Stimulated activated CD4-positive, alpha-beta T cell treated with anti-CD3 and anti-CD28 coated beads, Interleukin-1b, Interleukin-23, amount 100 ng/mL, for 1 hour (primary cell): ENCODE measurements at places on chromosomes 2 and 18.

DNA sequence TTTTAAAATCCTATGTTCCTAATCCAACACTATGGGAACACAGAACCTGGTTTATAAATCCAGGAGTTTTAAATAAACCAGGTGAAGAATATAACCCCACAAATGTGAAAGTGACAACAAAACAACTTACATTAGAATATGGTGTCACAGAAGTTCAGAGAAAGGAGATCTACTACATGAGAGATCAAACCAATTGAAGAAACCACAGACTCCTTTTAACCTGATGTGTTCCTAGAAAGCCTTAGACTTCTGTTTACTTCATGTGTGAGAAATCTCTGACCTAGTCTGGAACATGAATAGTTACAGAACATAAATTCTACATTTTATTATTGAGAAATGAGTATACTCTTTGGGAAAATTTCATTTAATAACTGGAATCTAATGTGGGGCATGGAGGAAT, 165.3 kb downstream of the FTCDNL1 start:
- DNase-seq = no peak

GRCh38 chr2:230130668-230131364, 62.1 kb upstream of the SLC16A14 start:
- no peak for DNase-seq

DNA sequence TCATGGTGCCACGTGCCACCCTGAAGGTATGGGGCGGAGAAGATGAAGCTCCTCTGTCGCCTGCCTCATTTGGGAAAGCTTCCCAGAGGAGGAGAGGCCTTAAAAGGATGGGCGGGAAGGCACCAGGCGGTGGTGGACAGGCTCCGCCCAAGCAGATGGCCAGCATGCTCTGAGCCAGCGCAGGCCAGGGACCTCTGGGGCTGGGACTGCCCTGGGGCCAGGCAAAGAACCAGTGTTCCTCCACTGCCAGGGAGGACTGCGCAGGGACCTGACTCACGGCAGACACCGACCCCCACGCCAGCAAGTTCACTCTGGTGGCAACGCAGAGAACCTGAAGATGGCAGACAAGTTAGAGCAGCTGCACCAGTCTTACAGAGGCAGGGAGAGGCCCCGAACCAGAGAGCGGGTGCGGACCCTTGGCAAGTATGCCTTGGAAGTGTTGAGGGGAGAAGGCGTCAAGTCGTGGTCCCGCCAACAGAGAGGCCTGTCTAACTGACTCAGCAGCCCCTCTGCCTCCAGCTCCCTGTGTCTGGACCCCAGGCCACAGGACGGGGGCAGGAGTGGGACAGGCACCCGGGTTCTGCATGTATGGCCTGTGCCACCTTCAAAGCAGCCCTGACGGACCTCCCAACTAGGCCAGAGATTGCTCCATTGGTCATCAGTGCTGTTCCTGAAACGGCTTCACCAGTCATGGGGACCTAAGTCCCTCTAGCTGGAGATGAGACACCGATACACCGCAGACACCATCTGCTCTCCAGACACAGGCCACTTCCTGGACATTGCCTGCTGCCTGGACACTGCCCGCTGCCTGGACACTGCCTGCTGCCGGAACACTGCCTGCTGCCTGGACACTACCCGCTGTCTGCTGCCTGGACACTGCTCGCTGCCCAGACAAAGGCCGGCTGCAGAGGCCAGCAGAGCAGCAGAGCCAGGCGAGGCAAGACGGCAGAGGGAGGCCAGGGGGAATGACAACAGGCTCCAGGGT, 124.7 kb downstream of the HDAC4 start:
- DNase-seq = no peak

DNA sequence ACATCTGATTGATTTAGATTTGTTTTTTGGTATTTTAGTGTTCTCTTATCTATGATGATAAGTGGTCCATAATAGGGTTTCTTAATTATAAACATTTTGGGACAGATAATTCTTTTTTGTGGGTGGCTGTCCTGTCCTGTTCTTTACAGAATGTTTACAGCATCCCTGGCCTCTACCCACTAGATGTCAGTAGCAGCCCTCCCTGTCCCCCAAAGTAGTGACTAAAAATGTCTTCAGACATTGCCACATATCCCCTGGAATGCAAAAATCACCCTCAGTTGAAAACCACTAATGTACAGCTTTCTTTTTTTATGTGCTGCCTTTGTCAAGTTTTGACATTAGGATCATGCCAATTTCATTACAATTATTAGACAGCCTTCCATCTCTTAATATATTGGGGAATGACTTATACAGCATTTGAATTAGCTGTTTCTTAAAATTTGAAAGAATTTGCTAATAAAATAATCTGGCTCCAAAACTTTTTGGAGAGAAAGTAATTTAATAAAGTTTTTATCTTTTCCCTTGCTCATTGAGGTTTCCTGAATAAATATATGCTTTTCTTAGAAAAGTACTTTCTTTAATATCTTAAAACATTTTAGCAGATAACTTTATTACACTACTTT, 19.5 kb downstream of the WIPF1 start:
- no peak for DNase-seq

GRCh38 chr2:184562532-184562931, 35.8 kb upstream of the ZNF804A start:
- no peak for DNase-seq

DNA sequence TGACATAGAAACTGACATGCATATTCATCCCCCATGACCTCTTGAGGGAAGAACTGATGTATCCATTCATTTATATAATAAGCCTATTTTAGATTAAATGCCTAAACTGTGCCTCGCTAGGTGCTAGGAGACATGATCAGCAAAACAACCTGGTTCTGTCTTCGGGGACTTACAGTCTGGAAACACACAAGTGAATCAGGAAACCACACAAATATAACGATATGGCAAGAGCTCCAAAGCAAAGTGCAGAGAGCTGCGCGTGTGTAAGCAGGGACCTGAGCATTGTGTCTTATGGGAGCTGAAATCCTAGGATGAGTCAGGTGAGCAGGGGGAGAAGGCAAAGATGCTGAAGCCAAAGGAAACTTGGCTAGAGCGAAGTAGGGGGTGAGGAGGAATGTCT, 120.6 kb downstream of the NRP2 start:
- no peak for DNase-seq

GRCh38 chr2:214265991-214266489, 144.8 kb upstream of the VWC2L start:
- DNase-seq = no peak

- DNase-seq = no peak
Observed at GRCh38 chr2:169761970-169762292, 28.3 kb downstream of the KLHL23 start.

DNA sequence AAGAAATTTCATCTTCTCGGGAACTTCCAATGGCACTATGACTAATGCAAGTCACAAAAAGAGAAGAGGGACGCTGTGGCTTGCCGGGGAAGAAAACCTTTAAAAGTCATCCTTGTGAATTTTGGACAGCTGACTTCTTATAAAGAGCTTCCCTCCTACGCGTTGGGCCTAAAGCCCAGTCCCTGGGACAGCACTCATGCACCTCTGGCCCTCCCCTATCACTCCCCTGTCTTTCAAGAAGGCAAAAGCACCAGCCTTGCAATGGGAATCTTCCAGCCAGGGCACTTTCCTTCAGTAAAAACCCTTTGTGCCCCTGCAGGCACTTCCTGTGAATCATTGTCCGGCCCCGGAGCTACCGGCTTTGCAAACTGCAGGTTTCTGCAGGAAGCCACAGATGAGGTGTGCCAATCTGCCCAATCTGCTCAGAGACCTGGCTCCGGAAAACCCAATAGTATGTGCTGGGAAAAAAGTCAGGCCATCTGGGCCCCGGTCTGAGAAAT, 7.1 kb downstream of the MREG start:
- DNase-seq = no peak

GRCh38 chr2:218780851-218781690, 876 bp upstream of the CYP27A1 start:
- DNase-seq = no peak

DNA sequence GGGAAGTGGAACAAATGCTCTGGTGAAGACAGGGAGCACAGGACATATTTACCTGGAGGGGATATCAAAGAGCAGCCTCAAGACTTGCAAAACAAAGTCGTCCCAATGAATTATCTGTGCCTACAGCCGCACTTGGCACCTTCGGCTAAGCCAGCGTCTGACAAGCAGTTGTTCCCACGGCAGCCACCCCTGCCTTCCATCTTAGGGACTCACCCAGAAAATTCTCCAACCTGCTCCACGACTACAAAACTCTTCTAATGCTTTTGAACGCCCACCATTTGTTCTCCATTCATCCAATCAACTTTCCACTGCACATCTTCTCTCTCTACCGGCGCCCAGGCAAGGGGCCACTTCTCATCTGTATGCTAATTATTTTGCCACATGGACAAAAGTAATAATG, 7.0 kb downstream of the MYT1L start:
- DNase-seq = no peak

DNA sequence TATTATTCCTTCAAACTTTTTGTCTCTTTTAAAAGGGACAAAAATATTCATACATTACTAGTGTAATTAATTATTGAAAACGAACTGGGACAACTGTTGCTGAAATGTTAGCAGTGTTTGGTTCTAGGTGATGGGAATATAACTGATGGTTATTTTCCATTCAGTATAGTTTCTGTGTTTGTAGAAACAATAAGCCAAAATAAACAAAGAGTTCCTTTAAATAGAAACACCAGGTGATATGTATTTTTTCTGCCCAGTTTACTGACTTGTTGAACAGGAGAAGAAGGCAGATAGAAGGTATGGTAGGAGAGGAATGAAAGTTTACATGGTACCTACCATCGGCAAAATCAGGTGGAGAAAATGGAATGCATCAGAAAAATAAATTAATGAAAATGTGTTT, 74.2 kb downstream of the LYPD6B start:
- DNase-seq = no peak

- DNase-seq = no peak
Observed at GRCh38 chr2:159088906-159089305, 120.5 kb downstream of the TANC1 start.

GRCh38 chr2:200179151-200179550, 127.3 kb upstream of the SPATS2L start:
- DNase-seq = no peak
